ENCODE measurements at places on chromosomes 3 and 15. TPM values are rescaled to one million over a fixed set of nuclear protein-coding genes. Genes with fewer than 3 reads are reported as not detected.

DNA sequence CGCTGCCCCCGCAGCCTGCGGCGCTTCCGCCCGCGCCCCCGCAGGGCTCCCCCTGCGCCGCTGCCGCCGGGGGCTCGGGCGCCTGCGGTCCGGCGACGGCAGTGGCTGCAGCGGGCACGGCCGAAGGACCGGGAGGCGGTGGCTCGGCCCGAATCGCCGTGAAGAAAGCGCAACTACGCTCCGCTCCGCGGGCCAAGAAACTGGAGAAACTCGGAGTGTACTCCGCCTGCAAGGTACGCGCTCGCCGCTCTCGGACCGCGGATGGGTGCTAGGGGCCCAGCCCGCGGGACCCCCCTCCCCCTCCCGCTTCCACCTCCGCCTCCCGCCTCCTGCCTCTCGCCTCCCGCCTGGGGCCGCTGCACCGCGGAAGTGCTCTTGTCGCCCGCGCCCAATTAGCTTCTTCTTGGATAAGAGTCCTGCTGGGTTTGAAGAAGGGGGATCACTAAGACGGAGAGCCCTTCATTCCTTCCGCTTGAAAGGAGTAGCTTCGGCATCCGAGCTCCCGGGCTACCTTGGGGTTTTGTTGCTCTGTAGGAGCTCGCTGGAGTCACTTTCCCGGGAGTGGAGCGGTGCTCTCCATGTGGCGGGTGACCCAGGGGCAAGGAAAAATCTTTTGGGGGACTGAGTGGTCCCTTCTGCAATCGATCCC is 426 bp downstream of the KAT2B start:
- H3K4me1 ChIP-seq = peaks cover 31% of the 10 kb centered on the region
- no peaks in the 10 kb centered on the region for H3K36me3 ChIP-seq
- peak; percentile 67 for DNase-seq
- H3K27me3 ChIP-seq = 0 out of 2 replicates have a peak, but pooled peaks cover 2% of the 10 kb centered on the region

- no peak overlapping the region for H3K27ac ChIP-seq
- H3K4me3 ChIP-seq = no peak overlapping the region
- no peak for DNase-seq
These were observed 21.7 kb downstream of the MELTF start for GRCh38 chr3:197007953-197008352.

GRCh38 chr3:36919439-36920160 is 25.3 kb downstream of the TRANK1 start:
- H3K4me3 ChIP-seq = no peak overlapping the region
- H3K36me3 ChIP-seq = peaks cover 10% of the 10 kb centered on the region
- no peak for DNase-seq
- H3K27ac ChIP-seq = no peak overlapping the region
- H3K27me3 ChIP-seq = peaks cover 10% of the 10 kb centered on the region
- no peaks in the 10 kb centered on the region for H3K4me1 ChIP-seq

DNA sequence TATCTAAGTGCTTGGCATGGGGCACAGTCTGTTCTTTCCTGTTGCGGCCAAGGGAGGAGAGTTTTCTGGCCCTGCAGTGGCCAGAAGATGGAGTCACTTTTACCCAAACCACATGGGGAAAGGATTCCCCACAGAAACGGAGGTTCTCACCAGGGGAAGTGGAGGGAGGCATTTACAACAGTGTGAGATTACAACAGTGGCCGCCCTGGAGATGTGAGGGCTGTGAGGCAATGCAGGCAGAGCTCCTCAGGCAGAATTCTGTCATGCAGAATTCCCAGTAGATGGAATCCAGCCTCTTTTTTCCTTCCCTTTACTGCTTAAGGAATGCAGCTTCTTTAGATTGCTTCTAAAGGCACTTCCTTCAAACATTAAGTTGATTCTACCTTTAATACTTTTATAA is 83.1 kb downstream of the CACNA1D start:
- no peak overlapping the region for H3K4me3 ChIP-seq
- no peak for DNase-seq
- no peaks in the 10 kb centered on the region for H3K36me3 ChIP-seq
- no peaks in the 10 kb centered on the region for H3K4me1 ChIP-seq
- peaks cover 14% of the 10 kb centered on the region for H3K27me3 ChIP-seq

ROBO2 gene
- total RNA-seq = 0.32 TPM

GRCh38 chr15:100019601-100020000 is 286.4 kb upstream of the LYSMD4 start:
- H3K27ac ChIP-seq = no peak overlapping the region
- no peaks in the 10 kb centered on the region for H3K36me3 ChIP-seq
- H3K27me3 ChIP-seq = no peaks in the 10 kb centered on the region
- no peak overlapping the region for H3K4me3 ChIP-seq
- DNase-seq = no peak

ECE2 gene
- total RNA-seq = not detected

DNAH12 gene
- total RNA-seq = not detected

GRCh38 chr15:66864086-66864830 is 162.2 kb downstream of the SMAD6 start:
- no peak for DNase-seq
- H3K4me3 ChIP-seq = no peak overlapping the region
- peaks cover 23% of the 10 kb centered on the region for H3K36me3 ChIP-seq
- H3K27ac ChIP-seq = no peak overlapping the region

DNA sequence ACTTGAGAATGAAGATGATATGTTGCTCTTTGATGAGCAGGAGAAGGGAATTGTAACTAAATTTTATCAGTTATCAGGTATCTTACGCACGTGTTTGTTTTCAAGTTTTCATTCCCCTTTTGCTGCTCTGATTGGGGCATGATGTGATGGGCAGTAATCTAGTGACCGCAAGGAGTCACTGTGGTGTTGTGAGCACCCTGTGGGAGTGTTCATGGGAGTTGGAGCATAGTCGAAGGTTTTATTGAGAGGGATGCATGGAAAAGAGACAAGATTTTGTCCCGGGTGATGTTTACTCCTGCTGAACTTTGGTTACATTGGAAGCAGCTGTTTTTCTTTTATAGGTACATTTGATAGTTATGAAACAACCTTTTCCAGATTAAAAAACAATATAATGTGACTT is 2.1 kb downstream of the FAN1 start:
- H3K36me3 ChIP-seq = peaks cover 15% of the 10 kb centered on the region
- H3K4me3 ChIP-seq = peak overlapping the region; percentile 1
- no peak for DNase-seq
- peaks cover 3% of the 10 kb centered on the region for H3K27me3 ChIP-seq
- H3K4me1 ChIP-seq = peaks cover 35% of the 10 kb centered on the region
- peak overlapping the region; percentile 8 for H3K27ac ChIP-seq

DNA sequence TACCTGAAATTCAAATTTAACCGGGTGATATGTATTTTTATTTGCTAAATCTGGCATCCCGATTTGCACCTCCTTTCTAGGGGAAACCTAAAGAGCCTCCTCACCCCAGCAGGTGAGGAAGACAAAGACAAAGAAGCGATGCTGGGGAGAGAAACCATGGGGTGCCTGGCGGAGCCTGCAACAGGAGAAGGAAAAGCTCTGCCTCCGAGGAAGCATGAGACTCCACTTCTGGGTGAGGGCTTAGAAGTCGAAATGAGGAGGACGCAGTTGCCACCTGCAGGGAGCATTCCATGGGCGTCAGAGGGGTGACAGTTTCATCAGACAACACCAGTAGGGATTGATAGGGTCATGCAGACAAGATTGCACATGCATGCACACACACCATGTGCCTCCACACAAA is 30.5 kb upstream of the LYZL4 start:
- H3K4me1 ChIP-seq = no peaks in the 10 kb centered on the region
- no peaks in the 10 kb centered on the region for H3K36me3 ChIP-seq
- no peak for DNase-seq
- no peak overlapping the region for H3K4me3 ChIP-seq
- peaks cover 34% of the 10 kb centered on the region for H3K27me3 ChIP-seq

CFAP100 gene
- total RNA-seq = not detected

GRCh38 chr15:68581725-68582124 is 2.9 kb downstream of the CORO2B start:
- H3K27ac ChIP-seq = peak overlapping the region; percentile 64
- no peaks in the 10 kb centered on the region for H3K36me3 ChIP-seq
- no peak for DNase-seq
- H3K4me3 ChIP-seq = no peak overlapping the region
- no peaks in the 10 kb centered on the region for H3K27me3 ChIP-seq

- no peak for DNase-seq
- H3K27me3 ChIP-seq = peaks cover 6% of the 10 kb centered on the region
- H3K36me3 ChIP-seq = no peaks in the 10 kb centered on the region
- H3K4me3 ChIP-seq = no peak overlapping the region
- H3K4me1 ChIP-seq = peaks cover 10% of the 10 kb centered on the region
These were observed 41.2 kb downstream of the TRA2B start for GRCh38 chr3:185896636-185897035.

DNA sequence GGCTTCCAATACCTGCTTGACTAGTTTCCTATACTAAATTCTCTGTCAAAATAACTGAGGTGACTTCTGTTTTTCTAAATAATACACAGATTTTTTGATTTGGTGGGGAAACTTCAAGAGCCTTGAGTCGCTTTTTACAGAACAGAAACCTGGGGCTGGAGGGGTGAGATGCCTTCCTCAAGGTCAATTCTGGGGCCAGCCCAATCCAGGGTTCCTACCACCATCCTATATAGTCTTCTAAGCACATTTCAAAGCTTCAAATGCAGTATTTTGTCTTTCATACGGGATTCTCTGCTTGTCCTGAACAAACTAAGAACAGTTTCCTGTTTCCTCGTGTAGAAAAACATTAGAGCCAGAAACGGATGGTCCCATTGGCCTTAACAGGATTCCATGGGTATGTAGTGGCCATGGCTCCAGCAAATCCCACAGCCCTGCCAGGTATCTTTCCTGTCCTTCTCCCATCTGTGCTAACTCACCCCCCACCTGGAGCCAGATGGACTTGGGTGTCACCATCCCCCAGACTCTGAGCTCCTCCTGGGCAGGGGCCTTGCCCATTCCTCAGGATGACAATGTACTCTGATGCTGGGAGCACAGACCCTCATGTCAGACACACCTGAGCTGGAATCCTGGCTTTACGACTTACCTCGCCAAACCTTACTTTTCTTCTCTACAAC is 146.9 kb downstream of the KLF13 start:
- DNase-seq = no peak
- 0 out of 2 replicates have a peak overlapping the region, but pooled peaks have one; percentile 20 for H3K4me3 ChIP-seq
- no peak overlapping the region for H3K27ac ChIP-seq
- H3K27me3 ChIP-seq = peaks cover 3% of the 10 kb centered on the region
- peaks cover 32% of the 10 kb centered on the region for H3K4me1 ChIP-seq
- no peaks in the 10 kb centered on the region for H3K36me3 ChIP-seq

DNA sequence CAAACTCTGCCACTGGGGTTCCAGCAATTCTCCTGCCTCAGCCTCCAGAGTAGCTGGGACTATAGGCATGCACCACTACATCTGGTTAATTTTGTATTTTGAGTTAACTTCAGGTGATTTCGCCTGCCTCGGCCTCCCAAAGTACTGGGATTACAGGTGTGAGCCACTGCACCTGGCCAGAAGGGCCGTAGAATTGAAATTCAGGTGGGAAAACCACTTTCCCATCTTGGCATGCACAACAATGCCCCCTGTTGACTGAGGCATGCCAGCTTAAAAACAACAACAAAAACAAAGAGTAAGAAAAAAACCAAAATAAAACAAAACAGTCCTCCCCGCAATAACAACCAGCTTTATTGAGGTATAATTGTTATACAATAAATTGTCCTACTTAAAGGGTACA is 32.6 kb upstream of the RAB11A start:
- DNase-seq = no peak
- H3K27me3 ChIP-seq = no peaks in the 10 kb centered on the region
- H3K27ac ChIP-seq = no peak overlapping the region

- no peak overlapping the region for H3K27ac ChIP-seq
- no peak for DNase-seq
- H3K36me3 ChIP-seq = no peaks in the 10 kb centered on the region
- no peaks in the 10 kb centered on the region for H3K4me1 ChIP-seq
- peaks cover 59% of the 10 kb centered on the region for H3K27me3 ChIP-seq
These were observed 29.8 kb upstream of the PLA2G4E start for GRCh38 chr15:42050484-42051255.

SH3GL3 gene
- total RNA-seq = not detected

DNA sequence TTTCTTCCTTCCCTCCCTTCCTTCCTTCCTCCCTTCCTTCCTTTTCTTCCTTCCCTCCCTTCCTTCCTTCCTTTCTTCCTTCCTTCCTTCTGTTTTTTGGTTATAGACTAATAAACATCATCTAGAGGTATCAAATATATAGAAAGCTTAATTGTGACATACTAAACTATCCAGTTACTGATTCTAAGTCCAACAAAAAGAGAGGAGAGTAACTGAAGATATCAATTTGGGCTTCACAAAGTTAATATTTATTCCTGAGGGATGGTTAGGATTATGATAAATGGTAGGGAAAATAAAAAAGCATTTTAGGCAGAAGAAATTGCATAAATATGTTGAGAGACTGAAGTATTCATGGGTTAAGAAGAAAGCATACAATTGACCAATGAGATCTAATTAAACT is 7.8 kb upstream of the CLDN16 start:
- H3K27me3 ChIP-seq = no peaks in the 10 kb centered on the region
- no peak for DNase-seq
- no peak overlapping the region for H3K27ac ChIP-seq
- no peaks in the 10 kb centered on the region for H3K36me3 ChIP-seq
- H3K4me3 ChIP-seq = no peak overlapping the region

DNA sequence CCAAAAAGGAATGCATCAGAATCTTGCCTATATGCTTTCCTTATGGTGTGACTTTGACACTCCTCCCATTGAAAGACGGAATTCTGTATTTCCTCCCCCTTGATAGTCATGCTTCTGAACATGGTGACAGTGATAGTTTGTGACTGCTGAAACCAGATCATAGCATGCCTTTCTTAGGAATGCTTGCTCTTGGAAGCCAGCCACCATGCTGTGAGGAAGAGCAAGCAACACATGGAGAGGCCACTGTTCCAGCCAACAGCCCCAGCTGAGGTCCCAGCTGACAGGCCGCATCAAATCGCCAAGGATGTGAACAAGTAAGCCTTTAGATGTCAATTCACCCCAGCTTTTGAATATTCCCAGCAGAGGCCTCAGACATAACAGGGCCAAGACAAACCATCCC is 100.1 kb downstream of the IGF2BP2 start:
- H3K4me3 ChIP-seq = no peak overlapping the region
- H3K36me3 ChIP-seq = peaks cover 32% of the 10 kb centered on the region
- H3K27me3 ChIP-seq = peaks cover 4% of the 10 kb centered on the region
- H3K27ac ChIP-seq = peak overlapping the region; percentile 57

DNA sequence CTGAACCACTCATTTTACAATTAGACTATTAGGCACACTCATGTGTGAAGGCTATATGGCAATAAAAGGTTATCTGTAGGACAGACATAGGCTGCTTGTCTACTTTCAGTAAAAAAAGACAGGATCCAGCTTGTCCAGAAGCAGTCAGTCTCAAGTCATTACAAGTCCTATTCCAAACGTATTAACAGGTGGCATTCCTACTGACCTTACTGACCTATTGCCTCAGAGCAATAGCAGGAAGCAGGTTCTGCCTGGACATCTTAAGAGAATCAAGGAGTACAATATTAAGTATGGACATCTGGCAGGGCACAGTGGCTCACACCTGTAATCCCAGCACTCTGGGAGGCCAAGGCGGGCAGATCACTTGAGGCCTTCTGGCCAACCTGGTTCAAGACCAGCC is 7.0 kb downstream of the CMTM6 start:
- H3K4me3 ChIP-seq = no peak overlapping the region
- peaks cover 13% of the 10 kb centered on the region for H3K4me1 ChIP-seq
- DNase-seq = no peak
